Uterus (tissue), 4 donors: ENCODE measurements at places on chromosomes 11 and 22. TPM values are rescaled to one million over a fixed set of nuclear protein-coding genes. Genes with fewer than 3 reads are reported as not detected.

OR51E2 gene
- 0.29 TPM for total RNA-seq

E2F8 gene
- not detected for total RNA-seq

OR10D3 gene
- not detected for total RNA-seq

DNA sequence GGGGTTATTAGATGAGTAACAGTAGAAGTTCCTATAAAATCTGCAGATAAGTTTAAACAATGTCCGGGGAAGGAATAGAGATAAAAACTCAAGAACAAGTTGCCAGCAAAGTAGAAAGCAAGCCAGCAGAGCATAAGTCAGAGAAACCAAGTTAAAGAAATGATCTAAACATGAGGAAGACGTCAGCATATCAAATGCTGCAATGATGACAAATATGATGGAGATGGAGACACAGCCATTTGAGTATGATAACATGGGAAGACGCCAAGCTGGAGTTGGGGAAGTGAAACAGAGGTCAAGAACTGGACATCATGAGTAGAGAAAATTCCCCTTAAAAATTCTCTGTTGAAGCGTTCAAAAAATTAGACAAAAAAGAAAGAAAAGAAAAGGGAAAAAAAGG, 571.5 kb downstream of the CNTN5 start:
- no peak overlapping the region for H3K4me3 ChIP-seq
- DNase-seq = no peak
- no peaks in the 10 kb centered on the region for H3K36me3 ChIP-seq
- no peaks in the 10 kb centered on the region for H3K4me1 ChIP-seq

DNA sequence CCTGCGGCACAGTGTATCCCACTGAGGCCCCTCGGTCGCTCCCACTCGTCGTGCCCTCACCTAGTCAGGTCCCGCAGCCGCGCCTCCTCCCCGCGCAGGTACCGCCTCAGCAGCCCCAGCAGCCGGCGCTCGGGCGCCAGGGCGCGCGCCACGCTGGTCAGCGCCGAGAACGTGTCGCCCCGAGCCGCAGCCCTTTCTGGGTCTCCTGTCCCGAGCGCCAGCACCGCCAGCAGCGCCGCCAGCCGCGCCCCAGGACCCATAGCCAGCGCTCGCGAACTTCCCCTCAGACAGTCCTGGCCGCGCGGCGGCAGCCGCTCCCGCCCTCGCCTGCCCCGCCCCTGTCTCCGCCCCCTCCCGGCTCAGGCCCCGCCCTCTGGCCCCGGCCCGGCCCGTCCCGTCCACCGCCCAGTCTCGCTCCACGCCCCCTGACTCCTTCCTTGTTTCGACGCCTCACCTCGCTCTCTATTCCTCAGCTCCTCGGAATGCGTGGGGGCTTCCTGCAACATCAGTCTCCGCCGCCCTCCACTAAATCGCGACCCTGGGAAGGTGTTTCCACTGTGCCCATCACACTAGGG, at the start of gene P4HA3:
P4HA3 (minus strand) TSS at position 289 of the 575 bp plus-strand sequence; CDS start at position 260, 29 bp downstream.
- H3K27ac ChIP-seq = no peak within 1 kb of the TSS
- peak; percentile 49 for DNase-seq
- no peaks in the 10 kb centered on the region for H3K4me1 ChIP-seq
- peak within 1 kb of the TSS; percentile 39 for H3K4me3 ChIP-seq
- H3K27me3 ChIP-seq = no peaks in the 10 kb centered on the region
- no peaks in the 10 kb centered on the region for H3K36me3 ChIP-seq

- no peaks in the 10 kb centered on the region for H3K27me3 ChIP-seq
- peak; percentile 27 for DNase-seq
- no peaks in the 10 kb centered on the region for H3K36me3 ChIP-seq
- H3K4me1 ChIP-seq = no peaks in the 10 kb centered on the region
- no peak overlapping the region for H3K4me3 ChIP-seq
Observed at GRCh38 chr22:25235547-25236290, 16.3 kb downstream of the CRYBB2 start.

GRCh38 chr11:85762226-85762625, 48.7 kb downstream of the SYTL2 start:
- H3K4me1 ChIP-seq = no peaks in the 10 kb centered on the region
- DNase-seq = no peak
- no peaks in the 10 kb centered on the region for H3K27me3 ChIP-seq
- H3K27ac ChIP-seq = no peak overlapping the region
- no peaks in the 10 kb centered on the region for H3K36me3 ChIP-seq

GRCh38 chr11:66076561-66076960, 6.5 kb downstream of the PACS1 start:
- no peaks in the 10 kb centered on the region for H3K27me3 ChIP-seq
- H3K27ac ChIP-seq = no peak overlapping the region
- no peak for DNase-seq
- no peaks in the 10 kb centered on the region for H3K36me3 ChIP-seq
- H3K4me3 ChIP-seq = no peak overlapping the region

DNA sequence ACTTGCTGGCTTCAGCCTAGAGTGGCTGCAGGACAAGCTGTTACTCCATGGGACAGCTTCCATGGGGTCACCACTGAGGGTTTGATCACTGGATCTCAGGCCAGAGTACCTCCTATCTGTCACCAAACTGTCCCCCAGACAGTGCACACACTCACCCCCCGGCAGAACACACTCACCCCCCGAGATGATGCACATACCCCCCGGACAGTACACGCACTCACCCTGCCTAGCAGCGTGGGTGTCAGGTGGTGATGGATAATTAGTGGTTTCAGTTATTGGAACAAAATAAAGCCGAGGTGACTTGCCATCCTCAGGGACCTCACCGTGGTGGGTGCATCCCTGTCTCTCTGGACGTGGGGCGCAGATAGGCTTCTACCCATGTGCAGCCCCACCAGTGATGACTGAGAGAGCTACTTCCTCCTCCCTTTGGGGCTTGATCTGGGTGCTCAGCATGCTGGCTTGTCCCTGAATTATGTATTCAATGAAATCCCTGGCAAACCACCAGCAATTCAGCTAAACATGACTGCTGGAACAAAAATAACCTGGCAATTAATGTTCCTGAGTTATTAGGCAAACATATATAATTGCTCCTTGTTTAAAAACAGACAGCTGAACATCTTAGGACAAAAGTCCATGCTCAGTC, 18.9 kb downstream of the TANGO2 start:
- H3K4me3 ChIP-seq = no peak overlapping the region
- no peak overlapping the region for H3K27ac ChIP-seq
- H3K4me1 ChIP-seq = no peaks in the 10 kb centered on the region
- H3K36me3 ChIP-seq = no peaks in the 10 kb centered on the region
- H3K27me3 ChIP-seq = no peaks in the 10 kb centered on the region

DNA sequence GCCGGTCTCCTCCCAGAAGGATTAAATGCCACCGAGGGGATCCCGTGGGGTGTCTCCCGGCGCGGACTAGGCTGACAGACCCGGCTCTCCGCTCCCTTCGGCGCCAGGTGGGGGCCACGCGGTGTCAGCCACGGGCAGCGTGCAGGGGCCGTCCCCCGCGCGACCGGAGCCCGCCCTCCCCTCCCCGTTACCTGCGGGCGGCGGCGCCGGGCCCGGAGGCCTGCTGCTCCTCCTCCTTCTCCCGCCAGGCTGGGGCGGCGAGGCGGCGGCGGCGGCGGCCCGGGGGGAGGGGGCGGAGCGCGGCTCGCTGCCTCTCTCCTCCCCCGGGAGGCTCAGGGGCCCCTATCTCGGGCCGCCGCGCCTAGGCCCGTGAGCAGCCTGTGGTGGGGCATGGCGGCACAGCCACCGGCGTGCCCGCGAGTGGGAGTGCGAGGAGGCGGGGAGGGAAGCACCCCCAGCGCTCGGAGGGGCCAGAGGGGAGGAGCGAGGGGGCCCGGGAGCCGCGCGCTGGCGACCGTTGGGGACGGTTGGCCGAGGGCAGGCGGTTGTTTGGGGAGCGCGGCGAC, 450 bp downstream of the ZBTB44 start:
- no peaks in the 10 kb centered on the region for H3K27me3 ChIP-seq
- H3K36me3 ChIP-seq = no peaks in the 10 kb centered on the region
- H3K4me3 ChIP-seq = peak overlapping the region; percentile 86
- peak; percentile 36 for DNase-seq

- no peak for DNase-seq
- no peaks in the 10 kb centered on the region for H3K4me1 ChIP-seq
- no peaks in the 10 kb centered on the region for H3K36me3 ChIP-seq
- no peaks in the 10 kb centered on the region for H3K27me3 ChIP-seq
Observed at GRCh38 chr22:35257002-35257320, 332 bp upstream of the HMGXB4 start.

- no peaks in the 10 kb centered on the region for H3K27me3 ChIP-seq
- H3K4me1 ChIP-seq = no peaks in the 10 kb centered on the region
- no peak for DNase-seq
- H3K36me3 ChIP-seq = no peaks in the 10 kb centered on the region
- H3K27ac ChIP-seq = no peak overlapping the region
Observed at GRCh38 chr22:48739348-48740085, 1088.2 kb downstream of the BRD1 start.

DNA sequence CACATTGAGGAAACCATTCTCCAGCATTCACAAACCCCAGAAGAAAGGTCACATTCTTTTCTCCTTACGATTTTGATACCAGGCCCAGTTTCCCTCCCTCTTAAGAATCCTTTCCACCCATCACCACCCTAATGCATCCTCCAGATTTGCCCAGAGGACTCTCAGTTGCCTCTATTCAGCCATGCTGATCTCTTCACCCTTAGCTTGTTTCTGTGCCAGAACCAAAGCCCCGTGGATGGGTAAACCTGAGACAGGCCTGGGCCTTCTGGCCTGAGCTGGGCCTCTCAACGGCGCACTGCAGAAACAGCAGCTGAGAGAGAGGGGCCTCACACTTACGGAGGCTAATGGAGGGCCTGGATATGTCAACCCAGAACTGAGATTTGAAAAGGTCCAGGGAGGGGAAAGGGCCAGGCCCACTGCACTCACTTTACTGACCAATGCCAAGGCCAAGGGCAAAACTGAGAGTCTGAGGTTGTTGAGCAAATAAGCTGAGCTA, 32.2 kb upstream of the OAF start:
- H3K27ac ChIP-seq = peak overlapping the region; percentile 45
- H3K4me3 ChIP-seq = no peak overlapping the region
- H3K27me3 ChIP-seq = no peaks in the 10 kb centered on the region
- H3K36me3 ChIP-seq = no peaks in the 10 kb centered on the region

DNA sequence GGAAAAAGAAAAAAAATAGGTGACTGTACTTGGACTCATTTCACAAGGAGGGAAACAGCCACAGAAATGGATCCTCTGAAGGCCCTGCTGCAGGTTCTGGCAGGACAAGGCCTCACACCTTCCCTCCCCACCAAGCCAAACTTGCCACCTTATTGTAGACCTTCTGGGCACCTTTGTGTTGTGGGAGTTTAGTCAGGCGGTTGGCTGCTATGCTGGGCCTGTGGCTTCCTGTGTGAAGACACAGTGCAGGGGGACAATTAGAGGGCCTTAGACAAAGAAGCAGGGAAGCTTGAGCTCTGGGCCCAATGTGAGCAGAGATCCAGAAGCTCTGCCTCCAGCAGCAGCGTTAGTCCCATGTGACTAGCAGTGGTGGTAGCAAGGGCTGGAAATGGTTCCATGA, 4.2 kb downstream of the RAB1B start:
- peaks cover 6% of the 10 kb centered on the region for H3K4me1 ChIP-seq
- H3K27ac ChIP-seq = no peak overlapping the region
- H3K27me3 ChIP-seq = no peaks in the 10 kb centered on the region
- H3K36me3 ChIP-seq = no peaks in the 10 kb centered on the region
- DNase-seq = no peak

DNA sequence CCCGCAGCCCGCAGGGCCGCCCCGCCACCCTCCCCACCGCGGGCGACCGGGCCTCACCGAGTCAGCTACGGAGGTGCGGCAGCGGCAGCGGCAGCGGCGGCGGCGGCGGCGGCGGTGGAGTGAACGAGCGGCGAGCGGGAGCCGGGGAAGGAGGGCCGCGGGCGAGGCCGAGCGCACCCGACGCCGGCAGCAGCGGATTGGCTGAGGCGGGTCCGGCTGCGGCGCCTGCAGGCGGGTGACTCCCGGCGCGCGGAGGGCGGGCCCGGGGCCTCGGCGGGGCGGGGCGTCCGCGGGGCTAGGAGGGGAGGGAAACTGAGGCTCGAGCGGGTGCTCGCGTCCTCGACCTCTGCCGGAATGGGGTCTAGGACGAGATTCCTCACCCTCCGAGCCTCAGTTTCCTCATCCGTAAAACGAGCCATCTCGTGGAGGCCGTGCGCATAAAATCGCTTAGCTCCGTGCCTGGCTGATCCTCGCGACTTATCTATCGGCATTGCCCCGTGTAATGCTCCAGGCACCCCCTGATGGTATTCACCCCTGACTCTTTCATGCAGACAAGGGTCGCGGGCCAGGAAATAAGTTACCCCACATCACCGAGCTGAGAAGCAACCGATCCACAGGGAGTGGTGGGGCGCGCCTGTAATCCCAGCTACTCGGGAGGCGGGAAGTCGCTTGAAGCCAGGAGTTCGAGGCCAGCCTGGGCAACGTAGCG, at the start of gene CPT1A:
CPT1A (minus strand) TSS at position 199 of the 709 bp plus-strand sequence. CDS start 26,442 bp downstream, outside the sequence.
- peaks cover 13% of the 10 kb centered on the region for H3K4me1 ChIP-seq
- peak; percentile 80 for DNase-seq
- H3K27ac ChIP-seq = peak within 1 kb of the TSS; percentile 96
- no peaks in the 10 kb centered on the region for H3K27me3 ChIP-seq
- no peaks in the 10 kb centered on the region for H3K36me3 ChIP-seq
- peak within 1 kb of the TSS; percentile 59 for H3K4me3 ChIP-seq

GRCh38 chr11:73584831-73585230, 13.1 kb downstream of the FAM168A start:
- H3K4me3 ChIP-seq = no peak overlapping the region
- H3K4me1 ChIP-seq = no peaks in the 10 kb centered on the region
